ENCODE measurements at places on chromosomes 16 and 17. TPM values are rescaled to one million over a fixed set of nuclear protein-coding genes. Genes with fewer than 3 reads are reported as not detected.

DNA sequence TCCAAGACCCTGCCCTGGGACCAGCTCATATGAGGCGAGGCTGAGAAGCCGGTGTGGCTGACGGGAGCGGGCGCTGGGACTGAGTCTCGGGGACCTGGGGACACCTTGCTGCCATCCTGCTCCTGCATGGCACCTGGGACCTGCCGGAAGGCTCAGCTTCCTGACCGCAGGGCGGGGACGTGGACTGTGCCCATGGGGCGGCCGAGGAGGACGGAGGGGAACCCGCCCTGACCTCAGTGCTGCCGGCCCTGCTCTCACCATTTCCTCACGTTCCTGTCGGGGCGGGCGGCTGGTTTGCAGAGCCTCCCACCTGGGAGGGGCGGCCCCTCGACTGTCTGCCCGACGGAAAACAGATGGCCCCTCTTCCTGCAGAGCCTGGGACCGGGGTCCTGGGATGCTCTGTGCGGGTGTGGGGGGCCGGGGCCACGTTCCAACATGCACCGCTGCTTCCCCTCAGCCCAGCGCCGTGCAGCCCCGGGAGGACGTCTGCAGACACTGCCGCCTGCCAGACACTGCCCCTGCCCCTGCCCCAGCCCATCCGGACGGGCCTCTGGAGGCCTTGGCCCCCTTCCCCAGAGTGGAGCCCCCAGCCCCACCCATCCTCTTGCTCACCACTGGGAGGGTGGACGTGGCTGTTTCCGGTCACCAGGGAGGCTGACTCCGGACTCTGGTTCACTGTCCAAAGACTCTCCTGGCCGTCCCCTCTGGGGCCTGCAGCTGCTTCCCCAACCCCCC, 43.9 kb upstream of the SSTR5 start:
- no peak overlapping the region for H3K27ac ChIP-seq
- peaks cover 16% of the 10 kb centered on the region for H3K4me1 ChIP-seq
- no peaks in the 10 kb centered on the region for H3K27me3 ChIP-seq
- no peak for DNase-seq
- no peak overlapping the region for H3K4me3 ChIP-seq
- no peaks in the 10 kb centered on the region for H3K36me3 ChIP-seq

DNA sequence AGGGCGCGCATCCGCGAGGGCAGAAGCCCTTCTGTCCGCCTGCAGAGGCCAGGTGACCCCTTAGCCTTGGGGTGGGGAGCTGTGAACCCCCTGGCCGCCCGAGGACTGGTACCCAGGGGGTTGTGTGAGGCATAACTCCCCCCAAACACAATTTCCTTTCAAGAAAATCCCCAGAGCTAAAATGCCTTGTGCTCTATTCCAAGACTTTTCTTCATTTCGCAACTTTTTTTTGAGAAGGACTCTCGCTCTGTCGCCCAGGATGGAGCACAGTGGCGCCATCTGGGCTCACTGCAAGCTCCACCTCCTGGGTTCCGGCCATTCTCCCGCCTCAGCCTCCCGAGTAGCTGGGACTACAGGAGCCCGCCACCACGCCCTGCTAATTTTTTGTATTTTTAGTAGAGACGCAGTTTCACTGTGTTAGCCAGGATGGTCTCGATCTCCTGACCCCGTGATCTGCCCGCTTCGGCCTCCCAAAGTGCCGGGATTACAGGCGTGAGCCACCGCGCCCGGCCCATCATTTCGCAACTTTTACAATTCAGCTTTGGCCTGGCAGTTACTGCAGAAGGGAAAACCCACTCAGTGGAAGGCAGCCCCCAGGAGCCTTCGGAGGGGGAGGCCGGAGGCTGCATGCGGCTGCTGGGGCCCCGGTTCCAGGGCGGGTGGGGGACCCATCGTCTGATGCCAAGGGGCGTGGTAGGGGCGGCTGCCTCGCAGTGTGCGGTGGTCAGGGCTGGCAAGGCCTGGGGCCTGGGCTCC, 963 bp upstream of the APRT start:
- DNase-seq, result peak; percentile 52
- no peaks in the 10 kb centered on the region for H3K36me3 ChIP-seq
- H3K4me1 ChIP-seq, result peaks cover 17% of the 10 kb centered on the region
- H3K27me3 ChIP-seq, result no peaks in the 10 kb centered on the region
- H3K4me3 ChIP-seq, result peak overlapping the region; percentile 43

DNA sequence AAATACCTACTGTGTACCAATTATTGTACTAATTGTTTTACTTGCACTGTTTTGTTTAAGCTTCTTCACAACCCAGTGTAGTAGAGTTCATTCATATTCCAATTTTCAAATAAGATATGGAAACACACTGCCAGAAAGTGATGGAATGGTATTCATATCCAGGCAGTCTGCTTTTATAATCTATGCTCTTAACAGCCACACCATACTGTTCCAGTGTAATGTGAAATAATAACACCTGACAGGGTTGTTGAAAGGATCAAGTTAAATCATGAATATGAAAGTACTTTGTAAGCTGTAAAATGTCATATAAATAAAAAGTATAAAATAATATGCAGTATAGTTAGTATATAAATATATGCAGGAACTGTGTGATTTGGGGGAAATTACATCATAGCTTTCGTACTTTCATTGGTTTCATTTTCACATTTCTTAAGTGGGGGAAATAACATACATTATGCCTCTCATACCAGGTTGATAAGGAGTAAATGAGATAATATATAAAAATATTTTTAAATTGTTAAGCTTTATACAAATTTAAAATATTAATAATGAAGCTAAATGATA, 230.8 kb downstream of the TANC2 start:
- no peak overlapping the region for H3K4me3 ChIP-seq
- DNase-seq, result no peak
- no peak overlapping the region for H3K27ac ChIP-seq
- no peaks in the 10 kb centered on the region for H3K27me3 ChIP-seq

GRCh38 chr16:67392301-67393059, 818 bp downstream of the TPPP3 start:
- DNase-seq, result no peak
- no peak overlapping the region for H3K27ac ChIP-seq
- H3K4me3 ChIP-seq, result no peak overlapping the region
- H3K4me1 ChIP-seq, result peaks cover 24% of the 10 kb centered on the region

The SLC52A1 gene
- 0.13 TPM for total RNA-seq

The NPLOC4 gene
- total RNA-seq, result 54.6 TPM

The CDK5R1 gene
- 1.1 TPM for total RNA-seq

The GINS2 gene
- 6.1 TPM for total RNA-seq

The ABCA6 gene
- 6.5 TPM for total RNA-seq

The PIRT gene
- total RNA-seq, result not detected
